ENCODE measurements at places on chromosomes 7 and 10.

DNA sequence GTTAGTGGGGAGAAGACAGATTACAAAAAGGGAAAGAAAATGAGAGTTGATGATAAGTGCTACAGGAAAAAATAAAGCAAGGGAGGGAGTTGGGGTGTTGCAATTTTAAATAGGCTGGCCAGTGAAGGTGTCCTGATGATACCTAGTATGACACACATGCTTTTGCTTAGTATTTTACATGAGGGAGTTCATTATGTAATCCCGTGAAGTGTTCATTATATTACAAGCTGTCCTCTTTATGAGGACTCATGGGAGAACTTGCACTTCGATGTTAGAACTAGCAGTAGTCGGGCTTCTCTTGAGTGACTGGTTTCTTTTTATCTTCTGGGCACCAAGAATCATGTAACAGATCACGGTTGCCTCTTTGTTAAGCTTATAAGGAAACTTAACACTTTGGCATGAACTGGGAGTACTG, 102.3 kb upstream of the MTPN start:
- DNase-seq: no peak

DNA sequence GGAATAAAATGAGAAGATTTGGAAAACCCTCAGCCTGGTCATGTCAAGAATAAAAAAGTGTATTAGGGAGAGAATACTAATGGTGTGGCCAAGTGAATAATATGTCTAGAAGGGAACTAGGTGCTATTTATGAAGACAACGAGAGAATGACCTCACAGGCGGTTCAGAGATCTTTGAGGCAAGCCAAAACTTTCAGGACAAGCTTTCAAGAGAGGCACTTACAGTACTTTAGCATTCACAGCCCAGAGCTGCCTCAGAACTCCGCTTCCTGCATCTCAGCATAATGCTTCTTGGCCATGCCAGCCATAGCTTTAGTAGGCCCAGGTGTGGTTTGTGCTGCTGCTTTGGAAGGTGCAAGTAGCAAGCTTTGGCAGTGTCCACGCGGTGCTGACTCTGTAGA, 37.2 kb upstream of the CCDC7 start:
- DNase-seq: no peak

GRCh38 chr7:108425714-108426275, 30.4 kb downstream of the NRCAM start:
- no peak for DNase-seq

- no peak for DNase-seq
Observed at GRCh38 chr7:124856299-124856888, 73.2 kb downstream of the POT1 start.
